ENCODE measurements at places on chromosomes 6 and 20.

DNA sequence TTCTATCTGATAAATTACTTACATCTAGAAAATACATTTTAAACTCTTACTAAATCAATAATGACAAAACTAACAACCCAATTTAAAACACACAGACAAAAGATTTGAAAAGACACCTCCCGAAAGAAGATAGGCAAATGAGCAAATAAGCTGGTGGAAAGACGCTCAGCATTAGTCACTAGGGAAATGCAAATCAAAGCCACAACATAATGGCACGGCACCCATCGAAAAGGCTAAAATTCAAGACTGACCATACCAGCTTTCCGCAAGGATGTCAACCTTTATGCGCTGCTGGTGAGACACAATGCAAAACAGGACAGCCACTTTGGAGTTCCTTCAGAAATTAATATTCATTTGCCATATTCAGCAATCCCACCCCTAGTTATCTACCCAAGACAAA, 25.9 kb downstream of the TAF4 start:
- DNase-seq: no peak

GRCh38 chr6:127343809-127344659, 625 bp upstream of the ECHDC1 start:
- DNase-seq: no peak

- peak; percentile 94 for DNase-seq
Measured at GRCh38 chr20:20712474-20713243, at the start of gene RALGAPA2. RALGAPA2 (minus strand) TSS chr20:20712644; CDS start chr20:20712480, 164 bp downstream.

GRCh38 chr20:25580711-25581110, 4.6 kb downstream of the NINL start:
- DNase-seq: no peak

GRCh38 chr6:165877192-165877591, 214.2 kb upstream of the PDE10A start:
- no peak for DNase-seq

DNA sequence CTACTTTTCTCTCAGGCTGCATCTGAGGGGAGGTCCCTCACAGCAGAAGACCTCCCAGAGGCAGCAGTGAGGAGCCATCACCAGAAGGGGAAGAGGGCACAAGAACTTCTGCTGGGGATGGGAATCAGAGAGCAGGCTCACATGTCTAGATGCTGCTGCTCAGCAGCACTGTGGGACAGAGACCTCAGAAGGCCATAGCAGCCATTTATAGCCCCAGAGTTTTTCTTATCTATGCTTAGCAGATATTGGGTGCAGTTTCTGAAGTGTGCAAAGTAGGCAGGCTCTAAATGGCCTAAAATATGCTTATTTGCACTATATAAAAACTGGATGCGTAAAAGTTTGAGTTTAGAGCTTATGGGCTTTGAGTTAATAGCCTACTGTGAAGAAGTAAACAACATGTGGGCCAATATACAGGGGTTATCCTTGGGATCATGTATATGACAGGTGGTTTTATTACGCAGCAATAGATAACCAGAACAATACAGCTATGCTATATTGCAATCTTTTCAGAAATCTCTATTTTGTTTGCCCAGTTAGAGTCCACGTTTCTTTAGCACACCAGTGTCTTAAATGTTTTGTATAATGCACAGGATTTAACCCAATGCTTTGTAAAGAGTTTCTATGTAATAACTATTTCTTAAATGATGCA, 60.2 kb upstream of the TMEM244 start:
- no peak for DNase-seq

DNA sequence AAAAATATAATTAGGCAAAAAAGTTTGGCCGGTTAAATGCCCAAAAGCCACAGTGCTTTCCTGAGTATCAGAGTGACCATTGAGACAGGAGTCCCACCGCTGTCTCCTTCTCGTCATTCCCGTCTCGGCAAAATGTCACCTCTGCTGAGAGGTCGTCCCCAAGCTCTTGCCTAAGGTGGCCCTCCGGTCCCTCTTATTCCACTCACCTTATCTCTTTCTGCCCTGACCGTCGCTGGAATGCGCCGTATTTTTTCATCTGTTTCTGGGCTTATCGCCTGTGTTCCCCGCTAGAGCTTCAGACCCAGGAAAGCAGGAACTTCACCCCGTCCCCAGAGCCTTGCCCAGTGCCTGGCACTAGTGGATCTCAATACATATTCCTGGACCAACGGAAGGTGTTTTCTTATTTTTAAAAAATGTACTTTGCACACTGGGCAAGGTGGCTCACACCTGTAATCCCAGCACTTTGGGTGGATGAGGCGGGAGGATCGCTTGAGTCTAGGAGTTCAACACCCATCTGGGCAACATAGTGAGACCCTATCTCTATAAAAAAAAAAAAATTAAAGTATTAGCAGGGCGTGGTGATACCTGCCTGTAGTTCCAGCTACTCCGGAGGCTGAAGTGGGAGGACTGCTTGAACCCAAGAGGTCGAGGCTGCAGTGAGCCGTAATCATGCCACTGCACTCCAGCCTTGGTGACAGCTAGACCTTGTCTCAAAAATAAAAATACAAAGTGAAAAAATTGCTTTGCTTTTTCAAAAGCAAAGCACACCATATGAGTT, 122.8 kb upstream of the PTPN1 start:
- DNase-seq: no peak

DNA sequence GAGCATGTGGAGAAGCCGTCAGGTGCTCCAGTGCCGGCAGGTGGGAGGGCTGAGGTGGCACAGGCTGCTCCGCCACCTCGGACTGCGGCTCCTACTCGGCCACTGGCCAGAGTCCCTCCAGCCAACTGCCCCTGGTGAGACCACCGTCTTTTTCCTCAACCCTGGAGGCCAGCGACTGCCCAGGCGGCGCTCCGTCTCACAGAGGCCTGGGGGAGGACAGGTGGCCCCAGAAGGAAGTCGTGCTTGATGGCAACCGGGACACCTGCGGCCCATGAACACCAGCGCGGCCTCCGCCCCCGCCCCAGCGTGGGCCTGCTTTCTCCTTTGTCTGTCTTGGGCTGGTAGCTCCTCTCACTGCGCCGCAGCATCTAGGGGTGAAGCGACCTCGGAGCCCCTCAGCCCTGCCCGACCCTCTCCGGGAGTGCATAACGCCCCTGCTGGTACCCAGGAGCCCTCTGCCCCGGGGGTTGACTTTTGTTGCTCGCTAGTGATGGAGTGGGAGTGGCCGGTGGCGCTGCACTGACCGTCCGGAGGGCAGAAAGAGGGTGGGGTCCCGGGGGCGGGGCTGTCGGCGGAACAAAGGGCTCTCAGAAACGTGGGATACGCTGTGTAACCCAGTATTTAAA, 706 bp upstream of the TUBB2B start:
- no peak for DNase-seq

Data from iPS DF 19.7 (cell line).